NCI-H524 treated with DMSO at 0.1 percent for 48 hours (cell line): ENCODE measurements at places on chromosomes 12 and 14.

GRCh38 chr12:32567296-32567674 is 111.8 kb upstream of the DNM1L start:
- no peak for DNase-seq

- no peak for DNase-seq
Measured at GRCh38 chr12:40622246-40622838, 69.9 kb upstream of the CNTN1 start.

GRCh38 chr12:132053338-132054330 is 90.5 kb downstream of the DDX51 start:
- no peak for DNase-seq

GRCh38 chr14:74941676-74942097 is 13.7 kb downstream of the PGF start:
- no peak for DNase-seq

GRCh38 chr12:56013482-56013881 is 7.4 kb upstream of the IKZF4 start:
- DNase-seq: no peak

- no peak for DNase-seq
Measured at GRCh38 chr12:54565986-54566544, 16.7 kb downstream of the PDE1B start.

GRCh38 chr12:12181511-12181910 is 85.3 kb downstream of the LRP6 start:
- no peak for DNase-seq

GRCh38 chr12:118760623-118761022 is 220.7 kb upstream of the SRRM4 start:
- no peak for DNase-seq

DNA sequence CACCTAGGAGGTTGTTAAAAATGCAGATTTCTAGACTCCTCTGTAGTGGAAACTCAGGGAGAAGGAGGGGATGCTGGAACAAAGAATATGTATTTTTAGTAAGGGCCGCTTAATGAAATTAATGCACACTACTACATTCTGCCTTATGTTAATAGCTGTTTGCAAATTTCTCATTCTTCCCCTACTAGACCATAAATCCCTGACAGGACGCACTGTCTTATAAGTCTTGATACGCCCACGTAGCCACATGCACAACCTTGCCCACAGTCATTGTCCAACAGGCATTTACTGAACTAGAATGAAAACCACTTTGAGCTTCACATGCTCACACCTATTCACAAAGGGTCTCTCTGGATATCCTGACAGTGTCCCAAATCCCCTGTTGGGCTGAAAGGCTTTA is 10.5 kb downstream of the KRT2 start:
- DNase-seq: no peak

- peak; percentile 15 for DNase-seq
Measured at GRCh38 chr14:81366214-81366613, 33.9 kb downstream of the STON2 start.

GRCh38 chr12:104750061-104750460 is 208.0 kb downstream of the SLC41A2 start:
- no peak for DNase-seq

DNA sequence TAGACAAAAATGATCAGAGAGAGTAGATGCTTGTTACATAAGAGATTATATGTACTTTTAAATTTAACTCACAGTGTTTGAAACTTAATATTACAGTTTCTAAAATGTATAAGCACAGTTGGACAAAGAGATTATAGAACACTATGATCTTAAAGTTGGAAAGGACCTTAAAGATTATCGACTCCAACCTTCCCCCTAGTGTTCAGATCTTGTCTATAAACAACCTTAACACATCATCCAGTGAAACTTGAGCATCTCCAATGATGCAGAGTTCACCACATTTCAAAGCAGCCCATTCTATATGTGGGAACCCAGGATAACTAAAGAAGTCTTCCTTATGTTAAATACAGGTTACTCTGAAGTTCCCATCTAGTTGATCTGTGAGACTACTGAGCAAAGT is 480.8 kb downstream of the RMST start:
- DNase-seq: no peak

DNA sequence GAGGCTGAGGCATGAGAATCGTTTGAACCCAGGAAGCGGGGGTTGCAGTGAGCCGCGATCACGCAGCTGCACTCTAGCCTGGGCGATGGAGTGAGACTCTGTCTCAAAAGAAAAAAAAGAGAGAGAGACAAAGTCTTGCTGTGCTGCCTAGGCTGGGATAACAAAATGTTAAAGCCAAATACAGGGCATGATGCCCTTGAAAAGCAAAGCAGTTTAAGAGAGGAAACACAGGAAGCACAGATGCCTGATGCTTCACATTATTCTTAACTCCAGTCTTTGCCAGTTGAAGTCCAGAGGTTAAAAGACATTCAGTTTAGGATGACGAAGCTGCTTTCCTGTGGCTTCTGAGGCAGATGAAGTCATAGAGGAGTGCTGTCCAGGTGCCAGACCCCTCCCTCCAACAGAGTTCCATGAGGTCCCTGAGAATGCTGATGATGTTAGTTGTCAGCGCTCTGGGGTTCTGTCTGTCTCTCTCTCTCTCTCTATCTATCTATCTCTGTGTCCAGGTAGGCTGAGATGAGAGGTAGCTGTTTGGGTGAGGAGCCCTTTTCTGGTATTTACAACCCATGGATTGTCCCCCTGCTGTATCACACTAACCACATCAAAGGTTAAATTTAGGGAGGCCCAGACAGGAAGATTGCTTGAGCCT is 4.9 kb upstream of the MRPL52 start:
- DNase-seq: no peak

- no peak for DNase-seq
Measured at GRCh38 chr12:124610021-124610612, 42.7 kb upstream of the NCOR2 start.

DNA sequence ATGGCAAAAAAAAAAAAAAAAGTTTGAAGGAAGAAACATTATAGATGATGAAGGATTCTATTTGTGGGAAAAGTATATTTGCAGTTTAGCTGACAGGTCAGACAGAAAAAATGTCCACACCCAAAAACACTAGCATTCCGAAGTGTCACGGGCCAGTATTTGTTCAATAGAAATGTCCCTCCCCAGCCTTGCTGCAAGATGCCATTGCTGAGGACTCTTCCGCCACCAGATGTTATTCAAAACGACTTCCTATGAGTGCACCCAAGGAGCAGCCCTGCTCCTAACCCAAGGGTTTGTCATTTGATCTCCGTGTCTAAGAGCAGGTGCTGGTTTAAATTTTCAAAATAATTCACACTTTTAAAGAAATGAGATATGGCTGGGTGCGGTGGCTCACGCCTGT is 163.1 kb downstream of the GCH1 start:
- no peak for DNase-seq

DNA sequence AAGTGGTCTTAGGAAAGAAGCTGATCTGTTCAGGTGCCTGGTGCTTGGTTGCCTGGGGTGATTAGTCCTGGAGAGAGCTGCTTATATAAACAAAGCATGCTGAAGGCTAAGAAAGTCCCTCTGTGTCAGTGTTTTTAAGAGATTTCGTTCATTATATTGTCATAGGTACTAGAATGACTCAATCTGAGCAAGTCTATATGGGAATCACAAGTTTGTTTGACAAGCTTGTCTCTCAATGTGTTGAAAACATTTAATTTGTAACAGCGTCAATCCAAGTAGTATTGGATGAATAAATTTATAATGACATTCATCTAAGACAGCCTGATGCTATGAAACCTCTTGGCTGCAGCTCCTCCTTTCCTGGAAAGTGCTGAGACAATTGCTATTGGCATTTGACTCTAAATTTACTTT is 256.3 kb downstream of the TMTC2 start:
- no peak for DNase-seq

DNA sequence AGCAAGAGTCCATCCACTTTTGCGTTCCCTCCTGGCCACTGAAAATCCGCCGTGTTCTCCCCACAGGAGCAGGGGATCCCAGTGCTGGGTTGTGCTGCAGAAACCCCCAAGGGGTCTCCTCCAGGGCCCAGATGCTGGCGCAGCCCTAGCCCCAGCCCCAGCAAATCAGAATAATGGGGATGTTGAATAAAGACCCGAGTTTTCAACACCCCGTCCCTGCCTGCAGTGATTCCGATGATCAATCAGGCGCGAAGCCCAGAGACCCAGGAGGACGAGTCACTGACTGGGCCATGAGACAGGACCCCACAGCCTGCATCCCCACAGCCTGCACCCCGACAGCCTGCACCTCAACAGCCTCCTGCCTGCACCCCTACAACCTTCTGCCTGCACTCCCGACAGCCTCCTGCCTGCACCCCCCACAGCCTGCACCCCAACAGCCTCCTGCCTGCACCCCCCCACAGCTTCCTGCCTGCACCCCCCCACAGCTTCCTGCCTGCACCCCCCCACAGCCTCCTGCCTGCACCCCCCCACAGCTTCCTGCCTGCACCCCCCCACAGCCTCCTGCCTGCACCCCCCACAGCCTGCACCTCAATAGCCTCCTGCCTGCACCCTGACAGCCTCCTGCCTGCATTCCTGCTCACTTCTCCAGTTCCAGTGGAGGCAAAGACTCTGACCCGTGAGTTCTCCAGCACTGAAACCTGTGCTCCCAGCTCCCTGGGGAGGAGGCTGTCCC is 37.2 kb downstream of the TNFAIP2 start:
- no peak for DNase-seq

DNA sequence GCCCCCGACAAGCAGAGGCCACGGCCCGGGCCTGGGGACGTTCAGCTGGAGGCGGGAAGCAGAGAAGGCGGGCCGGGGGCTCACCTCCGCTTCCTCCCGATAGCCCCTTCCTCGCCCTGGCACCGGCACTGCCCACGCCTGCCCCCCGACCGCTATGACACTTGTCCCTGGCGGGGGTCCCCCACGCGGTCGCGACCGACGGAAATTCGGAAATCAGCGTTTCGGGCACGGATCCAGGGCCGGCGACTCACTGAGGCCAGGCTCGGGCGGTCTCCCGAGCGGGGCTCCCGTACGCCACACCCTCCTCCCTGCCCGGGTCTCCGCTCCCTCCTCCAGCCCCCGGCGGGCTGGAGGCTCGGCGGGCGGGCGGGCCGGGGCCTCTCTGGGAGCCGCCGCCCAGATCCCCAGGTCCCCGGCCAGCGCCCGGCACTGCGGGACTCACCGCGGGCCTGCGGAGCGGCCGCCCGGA is 581 bp downstream of the PITPNM2 start:
- no peak for DNase-seq

GRCh38 chr12:104677441-104678089 is 220.8 kb downstream of the CHST11 start:
- DNase-seq: no peak

DNA sequence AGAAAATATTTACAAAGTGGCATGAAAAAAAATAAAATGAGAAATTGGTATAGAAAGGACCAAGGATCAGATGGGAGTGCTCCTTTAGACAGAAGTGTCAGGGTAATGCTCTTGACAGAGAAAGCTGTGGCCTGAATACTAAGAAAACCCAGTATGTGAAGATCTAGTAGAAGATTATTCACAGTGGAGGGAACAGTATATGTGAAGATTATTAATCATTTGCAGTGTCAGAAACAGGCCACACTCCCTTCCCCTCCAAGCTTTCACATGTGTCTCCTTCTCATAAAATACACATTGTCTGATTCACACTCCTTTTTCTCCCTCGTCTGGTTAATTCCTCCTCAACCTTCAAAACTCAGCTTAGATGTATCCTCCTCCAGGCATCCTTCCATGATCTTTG is 41.3 kb downstream of the CAPS2 start:
- DNase-seq: no peak

GRCh38 chr14:91398707-91399106 is 18.9 kb downstream of the CCDC88C start:
- no peak for DNase-seq

DNA sequence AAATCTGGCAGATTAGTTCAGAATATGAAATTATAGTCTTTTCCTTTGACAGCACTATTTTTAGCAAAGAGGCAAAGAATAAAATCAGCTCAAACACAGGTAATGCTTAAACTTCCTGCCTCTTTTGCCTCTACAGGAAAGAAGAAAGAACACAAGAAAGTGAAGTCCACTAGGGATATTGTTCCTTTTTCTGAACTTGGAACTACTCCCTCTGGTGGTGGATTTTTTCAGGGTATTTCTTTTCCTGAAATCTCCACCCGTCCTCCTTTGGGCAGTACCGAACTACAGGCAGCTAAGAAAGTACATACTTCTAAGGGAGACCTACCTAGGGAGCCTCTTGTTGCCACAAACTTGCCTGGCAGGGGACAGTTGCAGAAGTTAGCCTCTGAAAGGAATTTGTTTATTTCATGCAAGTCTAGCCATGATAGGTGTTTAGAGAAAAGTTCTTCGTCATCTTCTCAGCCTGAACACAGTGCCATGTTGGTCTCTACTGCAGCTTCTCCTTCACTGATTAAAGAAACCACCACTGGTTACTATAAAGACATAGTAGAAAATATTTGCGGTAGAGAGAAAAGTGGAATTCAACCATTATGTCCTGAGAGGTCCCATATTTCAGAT is 17.4 kb downstream of the TMPO start:
- DNase-seq: no peak

DNA sequence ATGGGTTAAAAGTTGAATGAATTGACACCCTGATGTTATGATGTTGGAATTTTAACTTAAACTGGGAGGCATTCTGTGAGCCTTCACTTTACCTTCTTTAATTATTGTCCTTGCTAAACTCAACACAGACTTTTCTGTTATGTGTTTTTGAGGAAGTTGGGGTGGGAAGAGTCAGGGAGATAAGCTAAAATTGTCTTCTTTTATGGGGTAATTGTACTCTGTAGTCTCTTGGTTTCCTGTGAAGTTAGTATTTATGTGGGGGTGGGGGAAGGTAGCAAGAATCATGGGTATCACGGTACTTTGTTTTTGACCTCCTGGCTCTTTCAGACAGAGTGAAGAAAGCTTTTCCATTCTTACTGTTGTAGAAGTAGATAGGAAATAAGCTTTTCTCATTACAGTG is 32.9 kb downstream of the RAB21 start:
- DNase-seq: no peak

DNA sequence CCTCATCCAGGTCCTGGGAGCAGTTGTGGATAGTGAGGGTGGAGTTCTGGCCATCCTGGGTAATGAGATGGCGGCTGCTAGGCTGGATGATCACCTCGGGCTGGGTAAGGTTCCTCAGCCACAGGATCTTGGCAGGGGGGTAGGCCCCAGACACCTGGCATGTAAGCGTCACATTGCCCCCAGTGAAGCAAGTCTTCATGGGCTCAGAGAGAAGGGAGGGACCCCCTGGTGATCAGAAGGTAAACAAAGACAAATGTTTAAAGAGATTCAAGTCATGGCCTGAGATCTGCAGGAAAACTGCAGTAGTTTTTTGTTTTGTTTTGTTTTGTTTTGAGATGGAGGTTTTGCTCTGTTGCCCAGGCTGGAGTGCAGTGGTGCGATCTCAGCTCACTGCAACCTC is 12.8 kb upstream of the WSB2 start:
- no peak for DNase-seq

DNA sequence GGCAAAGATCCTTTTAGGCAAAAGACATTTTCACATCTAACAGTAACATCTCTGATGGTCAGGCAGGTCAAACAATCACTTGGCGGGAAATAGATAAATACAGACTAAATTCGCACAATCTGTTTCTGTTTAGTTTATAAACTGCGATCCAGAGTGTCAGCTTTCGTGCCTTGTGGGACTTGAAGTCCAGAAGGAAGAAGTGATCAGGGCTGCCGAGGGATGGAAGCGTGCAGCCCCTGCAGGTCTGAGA is 245 bp upstream of the BRMS1L start:
- peak; percentile 100 for DNase-seq
